ENCODE measurements at places on chromosomes 5 and 9.
A peak's percentile ranks its signal among the peaks of the same experiment; 100 is the strongest.

GRCh38 chr5:51375084-51375483, 8.2 kb upstream of the ISL1 start:
- no peak for DNase-seq

GRCh38 chr9:22316645-22317044, 130.0 kb upstream of the DMRTA1 start:
- DNase-seq: no peak

DNA sequence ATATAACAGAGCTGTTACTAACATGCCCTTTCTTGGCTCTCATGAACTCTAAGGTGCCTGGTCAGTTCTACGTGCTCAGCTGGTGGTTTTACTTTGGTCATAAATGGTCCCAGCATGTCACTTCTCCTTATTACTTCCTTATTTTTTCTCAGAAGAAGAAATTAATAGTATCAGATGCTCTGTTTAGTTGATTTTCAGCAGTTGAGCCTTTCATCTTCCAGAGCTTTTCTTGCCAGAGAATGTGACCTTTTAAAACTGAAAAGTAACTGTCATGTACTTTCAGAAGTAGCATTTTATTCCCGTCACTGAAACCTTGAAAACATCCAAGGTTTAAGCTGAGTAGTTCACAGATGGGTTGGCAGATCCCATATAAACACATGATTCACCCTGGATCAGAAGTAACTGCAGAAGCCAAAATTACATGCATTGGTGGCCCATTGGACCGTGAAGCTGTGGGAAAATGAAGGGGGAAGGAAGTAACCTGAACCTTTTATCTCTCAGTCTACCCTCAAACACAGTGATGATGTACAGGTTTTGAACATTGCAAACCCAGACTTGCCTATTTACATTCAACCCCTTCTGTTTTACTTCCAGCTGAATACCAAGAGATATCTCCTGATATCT, 50.5 kb downstream of the HACD4 start:
- no peak for DNase-seq

DNA sequence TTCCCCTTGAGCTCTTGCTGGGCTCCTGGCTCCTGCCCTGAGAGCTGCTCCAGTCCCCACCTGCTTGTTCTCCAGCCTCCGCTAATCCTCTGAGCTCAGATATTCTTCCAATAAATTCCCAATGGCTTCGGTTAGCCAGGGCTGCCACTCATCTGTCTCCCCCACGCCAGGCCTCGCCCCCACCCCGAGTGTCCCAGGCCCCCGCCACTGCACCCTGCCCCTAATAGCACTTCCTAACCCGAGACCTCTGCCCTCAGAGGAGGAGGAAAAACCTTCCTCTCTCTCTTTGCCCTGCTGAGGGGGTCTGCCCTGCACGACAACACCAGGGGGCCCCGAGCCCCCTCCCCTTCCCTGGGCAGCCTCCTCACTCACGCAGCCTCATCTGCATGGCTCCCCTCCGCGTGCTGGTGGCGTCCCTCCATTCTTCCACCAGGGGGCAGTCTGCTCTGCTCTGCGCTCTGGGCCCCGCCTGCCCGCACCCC, 5.4 kb upstream of the LCN15 start:
- peak; percentile 47 for DNase-seq

DNA sequence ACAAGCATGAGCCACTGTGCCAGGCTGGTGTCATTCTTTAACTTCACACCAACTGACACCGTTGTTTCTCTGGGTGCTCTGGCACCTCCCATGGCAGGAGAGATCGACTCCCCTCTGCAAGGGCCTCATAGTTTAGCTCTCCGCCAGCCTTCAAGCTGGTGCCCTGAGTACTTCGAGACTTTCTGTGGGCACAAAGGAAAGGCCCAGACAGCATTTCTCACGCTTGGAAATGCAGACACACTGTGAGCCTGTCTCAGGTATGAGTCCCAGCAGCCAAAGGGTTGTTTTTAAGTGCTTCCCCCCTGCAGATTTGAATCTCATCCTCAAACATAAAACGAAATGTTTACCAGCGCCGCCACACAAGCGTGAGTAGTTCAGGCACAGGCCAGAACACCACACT, 11.1 kb upstream of the TCF7 start:
- DNase-seq: no peak

DNA sequence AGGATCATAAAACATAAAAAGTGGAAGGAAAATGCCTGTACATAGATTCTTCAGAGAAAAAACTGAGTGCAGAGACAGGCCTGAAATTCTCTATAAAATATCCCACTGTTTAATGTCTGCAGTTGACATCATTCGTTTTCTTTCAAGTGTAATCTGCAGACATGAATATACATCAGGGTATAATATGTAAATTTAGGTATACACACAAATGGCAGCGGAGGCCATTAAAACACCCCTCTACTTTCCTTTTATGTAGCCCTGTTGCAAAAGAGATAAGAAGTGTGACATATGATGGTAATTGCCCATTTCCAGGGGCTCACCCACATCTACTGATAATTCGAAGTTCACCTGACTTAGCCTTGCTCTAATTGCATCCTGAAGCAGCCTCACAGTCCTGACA, 164.3 kb downstream of the SLC24A2 start:
- DNase-seq: no peak

- no peak for DNase-seq
Measured at GRCh38 chr5:94702729-94703128, 84.3 kb downstream of the SLF1 start.

DNA sequence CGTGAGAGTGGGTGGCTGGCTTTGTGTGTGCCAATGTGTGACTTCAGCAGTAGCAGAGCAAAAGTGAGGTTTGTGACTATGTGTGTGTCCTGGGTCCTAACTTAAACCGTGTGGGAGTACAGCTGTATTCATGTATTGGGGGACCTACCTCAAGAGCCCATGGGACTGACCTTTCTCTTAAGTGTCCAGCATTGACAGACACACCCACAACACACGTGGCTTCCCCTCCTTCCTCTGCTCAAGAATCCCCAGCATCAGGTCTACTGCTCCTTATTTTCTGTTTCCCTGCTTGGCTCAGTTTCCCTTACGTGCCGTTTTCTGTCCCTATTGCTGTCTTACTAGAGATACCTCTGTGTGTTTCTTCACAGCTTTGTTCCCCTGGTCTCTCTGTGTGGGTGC, 616 bp downstream of the IL11RA start:
- DNase-seq: no peak

GRCh38 chr9:23322392-23322791, 503.6 kb downstream of the ELAVL2 start:
- DNase-seq: no peak

DNA sequence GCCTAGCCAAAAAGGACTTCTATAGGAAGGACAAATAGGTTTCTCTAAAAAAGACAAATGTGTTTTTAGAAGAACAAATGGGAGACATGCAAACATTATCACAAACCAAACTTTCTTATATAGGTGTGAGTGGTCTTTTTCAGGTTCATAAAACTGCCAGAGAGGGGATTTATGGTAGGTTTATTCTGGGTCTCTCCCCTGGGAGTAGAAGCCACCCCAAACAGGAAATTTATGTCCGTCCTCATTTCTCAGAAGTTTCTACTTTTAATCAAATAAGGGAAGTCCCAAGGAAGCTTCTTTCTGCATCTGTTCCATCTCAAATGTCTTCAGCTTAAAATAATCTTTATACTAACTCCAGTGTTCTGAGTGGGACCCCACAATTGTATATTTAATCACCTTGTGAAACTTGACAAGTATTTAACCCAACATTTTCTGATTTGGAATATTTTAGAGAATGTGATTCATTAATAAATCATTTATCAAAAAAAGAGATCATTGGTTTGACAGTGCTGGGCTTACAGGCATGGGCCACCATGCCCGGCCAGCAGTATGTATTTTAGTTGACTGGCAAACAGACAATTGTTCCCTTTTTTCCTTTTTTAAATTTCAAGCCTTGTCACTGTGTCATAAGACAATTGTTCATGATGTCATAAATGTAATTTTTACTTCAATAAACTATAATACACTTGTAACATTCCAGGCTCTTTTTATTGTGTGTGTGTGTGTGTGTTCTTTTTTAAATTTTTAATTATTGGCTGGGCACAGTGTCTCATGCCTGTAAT, 44.6 kb upstream of the GLDC start:
- no peak for DNase-seq

- DNase-seq: no peak
Measured at GRCh38 chr5:166436872-166437271, 1854.6 kb upstream of the WWC1 start.

DNA sequence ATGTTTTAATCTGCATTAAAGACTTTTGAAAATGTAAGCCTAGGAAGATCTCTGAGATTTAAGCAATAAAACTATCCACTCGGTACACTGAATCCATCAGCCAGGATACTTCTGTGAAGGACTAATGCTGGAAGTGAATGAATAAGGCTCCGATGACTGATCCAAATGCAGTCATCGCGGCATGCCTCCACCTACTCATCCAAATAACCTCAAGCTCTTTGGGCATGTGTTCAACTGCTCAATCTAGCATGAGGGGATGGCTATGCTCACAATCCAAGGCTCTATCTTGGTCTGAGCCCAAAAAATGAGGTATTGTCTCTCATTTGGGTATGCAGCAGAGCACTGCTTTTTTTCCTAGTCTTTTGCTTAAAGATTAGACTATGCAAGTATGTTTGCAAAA, 19.2 kb downstream of the MARCHF3 start:
- no peak for DNase-seq

DNA sequence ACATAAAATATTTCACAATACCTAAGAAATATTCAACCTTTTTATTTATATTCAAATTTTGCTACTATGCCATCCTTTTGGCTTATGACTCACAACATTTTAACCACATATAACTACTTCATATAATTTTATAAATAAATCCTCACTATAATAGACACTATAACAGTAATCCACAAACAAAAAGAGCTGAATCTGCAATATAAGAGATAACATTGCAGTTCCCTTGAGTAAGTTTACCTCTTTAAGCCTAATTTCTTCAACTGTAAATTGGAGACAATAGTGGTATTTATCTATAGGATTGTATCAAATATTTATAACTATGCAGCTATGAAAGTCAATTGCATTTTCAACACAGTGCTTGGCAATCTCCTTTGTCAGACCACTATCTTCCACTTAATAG, 1084.5 kb downstream of the NR2F1-AS1 start:
- DNase-seq: no peak

- peak; percentile 31 for DNase-seq
Measured at GRCh38 chr9:135802876-135803419, 101.0 kb downstream of the KCNT1 start.

DNA sequence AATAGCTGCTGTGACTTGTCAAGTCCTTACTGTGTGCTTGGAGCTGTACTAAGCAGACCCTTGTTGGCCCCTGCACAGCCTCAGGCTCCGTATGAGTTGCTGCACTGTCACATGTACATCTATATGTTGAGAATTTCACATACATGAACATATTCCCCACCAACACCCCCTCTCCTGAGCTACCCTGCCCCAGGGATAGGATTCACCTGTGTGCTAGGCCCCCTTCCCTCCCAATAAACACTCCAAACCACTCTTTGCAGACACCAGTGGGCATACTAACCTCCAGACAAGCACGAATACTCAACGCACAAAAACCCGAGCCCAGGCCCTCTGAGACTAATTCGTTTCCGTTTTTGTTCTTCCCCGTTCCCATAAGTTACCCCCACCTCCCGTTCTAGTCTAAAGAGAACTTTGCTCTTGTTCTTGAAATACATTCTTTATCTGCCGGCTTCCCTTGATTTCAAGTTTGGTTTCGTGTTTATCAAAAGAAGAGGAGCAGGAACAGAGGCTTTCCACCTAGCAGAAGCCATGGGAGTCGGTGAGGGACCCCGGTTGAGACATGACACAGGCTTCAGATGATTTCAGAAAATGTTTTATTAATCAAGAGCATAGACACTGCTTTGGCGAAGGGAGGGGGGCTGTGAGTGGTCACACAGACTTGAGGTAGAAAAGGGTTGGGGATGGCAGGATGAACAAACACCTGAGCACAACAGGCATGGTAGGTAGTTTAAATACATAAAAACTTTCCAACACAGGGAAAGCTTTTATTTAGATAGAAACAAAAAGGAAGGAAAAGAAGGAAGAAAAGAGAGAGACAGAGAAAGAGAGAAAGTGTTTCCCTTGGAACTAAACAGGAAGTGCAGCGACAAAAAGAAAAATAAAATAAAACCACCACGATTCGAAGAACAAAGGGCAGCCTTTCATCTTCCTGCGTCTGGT, 3.4 kb downstream of the HAND1 start:
- peak; percentile 67 for DNase-seq

DNA sequence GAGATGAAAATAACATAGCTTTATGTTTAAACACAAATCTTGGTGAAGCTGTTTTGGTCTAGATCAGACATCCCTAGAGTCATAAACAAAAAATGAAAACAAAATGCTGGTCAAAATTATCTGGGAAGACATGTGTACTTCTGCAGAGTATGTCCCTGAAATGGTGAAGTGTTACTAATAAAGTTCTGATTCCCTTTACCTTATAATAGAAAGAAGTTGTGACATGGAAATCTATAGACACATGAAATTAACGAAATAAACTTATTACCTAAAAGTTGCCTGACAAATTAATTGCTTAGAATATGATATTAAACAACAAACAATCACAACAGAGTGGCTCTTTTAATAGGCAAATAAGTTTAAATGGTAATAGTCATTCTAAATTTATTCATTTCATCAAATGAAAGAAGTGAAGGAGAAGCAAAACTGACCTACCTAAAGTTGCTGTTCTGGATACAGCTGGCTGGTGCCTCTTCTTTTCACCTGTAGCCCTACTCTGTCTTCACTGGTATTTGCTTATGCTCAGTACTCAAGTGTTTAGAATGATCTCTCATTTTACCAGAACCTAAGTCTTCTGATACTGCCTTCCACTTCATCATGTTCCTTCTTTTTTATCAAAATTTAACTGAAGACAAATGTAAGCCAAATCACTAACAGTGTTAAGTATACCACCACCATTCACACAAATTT, 38.8 kb downstream of the FNIP1 start:
- DNase-seq: no peak

DNA sequence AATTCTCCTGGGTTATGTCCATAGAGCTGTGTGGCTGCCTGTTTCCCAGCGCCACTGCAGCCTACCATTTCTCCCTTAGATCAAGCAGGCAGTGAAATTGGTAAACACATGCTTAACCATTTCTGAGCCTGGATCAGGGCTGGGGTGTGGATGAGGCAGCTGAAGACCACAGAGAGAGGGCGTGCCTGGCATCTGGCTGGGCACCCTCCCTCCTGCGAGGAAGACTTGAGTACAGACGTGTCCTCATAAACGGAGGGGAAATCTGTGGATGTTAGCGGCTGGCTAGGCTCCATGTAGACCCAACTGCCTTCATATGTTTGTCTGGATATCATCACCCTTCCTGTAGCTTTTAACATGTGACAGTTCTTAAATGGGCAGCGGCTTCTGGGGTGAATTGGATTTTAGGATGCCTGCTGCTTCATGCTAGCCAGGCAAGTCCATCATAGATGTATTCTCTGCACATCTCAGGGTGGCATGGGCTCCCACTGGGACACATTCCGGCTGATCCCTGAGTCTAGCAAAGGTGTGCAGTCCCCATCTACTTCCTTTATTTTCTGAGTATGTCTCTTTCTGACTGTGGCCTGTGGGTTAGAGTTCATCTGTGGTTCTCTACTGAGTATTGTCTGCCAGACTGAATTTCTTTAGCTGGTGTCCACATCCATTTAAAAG, 11.0 kb downstream of the RGS3 start:
- DNase-seq: no peak

All from retina (tissue), 1 donor.